ENCODE measurements at places on chromosomes 7 and 10.

DNA sequence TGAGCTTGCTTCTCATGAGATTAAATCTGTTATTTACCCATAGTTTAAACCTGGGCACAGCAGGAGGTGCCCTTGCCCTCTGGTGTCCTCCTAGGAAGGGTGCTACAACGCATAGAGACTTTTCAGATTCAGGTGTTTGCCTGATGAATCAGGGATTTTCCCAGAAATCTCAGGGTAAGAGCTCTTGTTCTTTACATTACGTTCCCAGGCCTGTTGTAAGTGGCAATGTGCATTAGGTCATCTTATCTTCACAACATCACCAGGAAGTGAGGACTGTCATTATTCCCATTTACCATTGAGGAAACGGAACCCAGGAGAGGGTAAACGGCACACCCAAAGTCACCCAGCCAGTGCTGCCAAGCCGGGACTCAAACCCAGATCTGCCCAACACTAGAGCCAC lies 73.0 kb downstream of the NHLRC2 start:
- no peak for DNase-seq

DNA sequence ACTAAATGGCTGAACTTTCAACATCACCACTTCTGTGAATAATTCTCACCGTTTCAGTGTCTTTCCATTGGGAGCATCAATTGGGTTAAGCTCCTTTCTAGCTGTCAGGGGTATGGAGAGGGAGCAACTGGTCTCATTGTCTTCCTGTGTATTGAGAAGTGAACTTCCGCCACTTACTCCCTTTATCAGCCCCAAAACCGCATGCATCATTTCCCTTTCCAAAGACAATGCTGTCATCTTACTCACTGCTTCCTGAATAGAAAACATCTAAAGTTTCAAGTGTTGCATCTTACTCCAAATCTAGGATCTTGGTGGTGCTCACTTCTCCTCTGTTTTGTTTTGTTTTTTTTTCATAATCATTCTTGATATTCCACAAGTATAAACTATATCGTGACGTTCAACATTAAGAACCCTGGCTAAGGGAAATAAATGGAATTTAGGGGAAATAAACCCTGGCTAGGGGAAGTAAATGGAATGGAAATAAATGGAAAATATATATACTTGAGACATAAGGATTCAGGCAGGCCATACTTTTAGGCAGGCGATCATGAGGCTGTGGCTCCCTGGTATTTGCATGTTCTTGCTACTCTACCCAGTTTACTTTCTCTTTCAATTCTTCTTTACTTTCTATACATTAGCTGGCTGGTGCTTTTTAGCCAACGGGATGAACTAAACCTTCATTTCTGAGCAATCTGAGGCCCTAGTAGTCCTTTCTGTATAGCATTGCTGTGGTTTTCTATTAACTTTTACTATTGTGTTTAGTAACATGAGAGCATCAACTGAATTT lies 371.9 kb downstream of the BMPER start:
- no peak for DNase-seq

GRCh38 chr7:79500759-79501158 lies 47.3 kb upstream of the MAGI2 start:
- DNase-seq: no peak

GRCh38 chr7:12870219-12870618 lies 182.8 kb downstream of the ARL4A start:
- DNase-seq: no peak

GRCh38 chr10:22737587-22737986 lies 23.2 kb upstream of the PIP4K2A start:
- DNase-seq: no peak
